ENCODE measurements at places on chromosomes 11 and 22.

DNA sequence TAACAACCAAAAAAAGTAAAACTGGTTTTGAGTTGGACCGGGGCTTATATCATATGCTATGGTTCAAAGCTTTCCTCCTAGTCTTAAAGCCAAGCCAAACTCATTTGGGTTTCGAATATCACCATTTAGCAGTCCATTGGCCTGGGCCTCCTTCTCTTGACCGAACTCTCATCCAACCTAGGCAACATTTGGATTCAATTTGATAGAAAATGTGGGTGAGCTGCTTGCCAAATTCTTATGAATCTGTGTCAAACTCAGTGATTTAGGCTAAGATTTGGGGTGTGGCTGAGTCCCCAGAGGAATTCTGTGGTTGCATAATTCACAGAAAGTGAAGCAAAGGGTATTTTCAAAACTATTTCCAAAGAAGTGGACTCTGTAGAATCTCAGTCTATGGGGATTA is 83.7 kb downstream of the BLID start:
- DNase-seq = no peak

- no peak for DNase-seq
These were observed 34.0 kb upstream of the TFIP11 start for GRCh38 chr22:26546282-26546681.

DNA sequence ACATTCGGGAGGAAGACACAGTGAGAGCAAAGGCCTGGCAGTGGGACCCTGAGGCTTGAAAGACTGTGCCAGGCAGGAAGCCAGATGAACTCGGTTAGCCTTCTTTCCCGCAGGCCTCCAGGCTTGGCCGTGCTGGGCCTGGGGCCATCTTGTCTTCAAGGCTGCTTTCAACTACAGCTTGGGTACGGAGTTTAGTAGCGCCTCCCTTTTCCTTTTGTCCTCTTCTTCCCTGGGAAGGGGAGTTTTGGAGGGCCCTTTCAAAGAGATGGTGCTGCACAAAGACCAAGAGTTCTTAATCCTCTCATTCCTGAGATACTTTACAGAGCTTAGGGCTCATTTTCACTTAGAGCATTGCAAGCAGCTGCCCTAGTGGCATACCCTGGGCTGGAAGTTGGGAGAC is 87.5 kb downstream of the TP53I11 start:
- DNase-seq = no peak

DNA sequence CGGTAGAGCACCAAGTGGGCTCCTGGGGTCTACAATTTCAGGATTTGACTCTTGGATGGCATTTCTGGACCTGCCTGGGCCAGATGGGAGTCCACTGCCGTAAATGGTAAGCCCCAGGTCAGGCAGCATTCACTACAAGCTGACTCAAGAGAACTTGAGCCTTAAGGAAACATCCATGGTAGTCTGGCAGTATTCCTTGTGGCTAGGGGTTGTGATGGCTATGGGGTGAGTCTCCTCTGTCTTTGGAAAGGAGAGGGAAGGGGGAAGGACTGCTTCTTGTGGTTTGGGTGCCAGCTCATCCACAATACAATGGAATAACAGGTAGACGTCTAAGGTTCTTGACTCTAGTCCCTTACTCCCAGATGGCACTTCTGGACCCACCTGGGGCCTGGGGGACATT is 32.3 kb upstream of the POU2AF2 start:
- no peak for DNase-seq

DNA sequence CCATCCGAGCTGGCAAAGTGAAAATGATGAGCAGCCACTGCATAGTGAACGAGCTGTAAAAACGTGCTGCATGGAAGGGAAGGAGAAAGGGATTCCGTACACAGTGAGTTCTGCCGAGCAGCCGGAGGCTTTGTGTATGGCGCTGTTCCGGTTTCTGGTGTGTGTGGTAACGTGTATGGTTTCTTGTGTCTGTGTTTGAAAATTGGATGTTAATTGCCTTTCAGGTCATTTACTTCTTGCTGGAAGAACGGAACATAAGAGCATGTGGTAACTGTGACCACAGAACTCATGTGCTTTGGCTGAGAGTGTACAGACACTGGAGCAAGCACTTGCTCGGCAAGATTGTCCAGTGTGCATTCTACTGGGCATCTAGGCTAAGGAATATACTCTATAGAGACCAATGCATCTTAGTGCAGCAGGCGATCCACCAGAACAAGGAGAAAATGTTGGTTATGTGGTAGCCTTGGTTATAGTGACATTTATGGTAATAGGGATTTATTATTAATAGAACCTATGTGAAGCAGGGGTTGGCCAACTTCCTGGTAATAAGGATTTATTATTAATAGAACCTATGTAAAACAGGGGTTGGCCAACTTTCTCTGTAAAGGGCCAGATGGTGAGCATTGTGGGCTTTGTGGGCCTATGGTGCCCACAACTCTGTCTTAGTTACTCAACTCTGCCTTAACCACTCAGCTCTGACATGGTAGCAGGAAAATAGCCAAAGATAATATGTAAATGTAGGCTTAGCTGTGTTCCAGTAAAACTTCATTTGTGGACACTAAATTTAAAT is 49.2 kb downstream of the GRAMD1B start:
- no peak for DNase-seq

- no peak for DNase-seq
These were observed 154.9 kb downstream of the CACNA1I start for GRCh38 chr22:39725351-39726035.

GRCh38 chr11:1076061-1076665 is 1.5 kb downstream of the MUC2 start:
- DNase-seq = no peak
